ENCODE measurements at places on chromosomes 6 and 20. TPM values are rescaled to one million over a fixed set of nuclear protein-coding genes. Genes with fewer than 3 reads are reported as not detected.

Gene RAB44
- not detected for total RNA-seq

Gene SLC17A4
- not detected for total RNA-seq

Gene C6orf132
- total RNA-seq = 66.0 TPM

Gene TRIM15
- not detected for total RNA-seq

Gene LPIN3
- total RNA-seq = 24.1 TPM

Gene GJA10
- total RNA-seq = not detected

Gene RIPPLY2
- not detected for total RNA-seq

Gene UST
- total RNA-seq = 7.9 TPM

Gene ADTRP
- total RNA-seq = not detected

Gene DEFB124
- total RNA-seq = not detected

Gene GSTA3
- not detected for total RNA-seq

Gene EPPIN
- not detected for total RNA-seq

Gene MYLIP
- total RNA-seq = 14.1 TPM

Gene STK38
- total RNA-seq = 25.7 TPM

Gene L3MBTL1
- total RNA-seq = 9.9 TPM

Gene SLC35D3
- total RNA-seq = not detected

Gene C20orf141
- not detected for total RNA-seq

Gene C6orf58
- total RNA-seq = not detected

Gene LIN28B
- 0.11 TPM for total RNA-seq

Gene HLA-DRB1
- total RNA-seq = not detected

Gene LHFPL5
- not detected for total RNA-seq

Gene VTA1
- 38.6 TPM for total RNA-seq

Gene DLL1
- total RNA-seq = 1.2 TPM

Gene LTB
- 1.5 TPM for total RNA-seq

Gene TAAR2
- total RNA-seq = not detected

Gene SLCO4A1
- total RNA-seq = 162 TPM

Gene PAX1
- not detected for total RNA-seq

Gene HLA-DQB2
- total RNA-seq = not detected

Gene RSPO3
- total RNA-seq = not detected

Gene EYS
- 0.07 TPM for total RNA-seq

Gene TCP11
- total RNA-seq = 1.7 TPM

Gene MLN
- not detected for total RNA-seq

Gene GINS1
- 28.1 TPM for total RNA-seq

Gene MTRF1L
- total RNA-seq = 19.1 TPM

Gene AVP
- total RNA-seq = not detected

Gene VSX1
- total RNA-seq = not detected
